Activated CD8-positive, alpha-beta memory T cell treated with anti-CD3 and anti-CD28 coated beads for 1 hour (primary cell): ENCODE measurements at places on chromosomes 6 and 20.

- DNase-seq = no peak
Observed at GRCh38 chr20:62804021-62804626, 511 bp upstream of the OGFR start.

- DNase-seq = no peak
Observed at GRCh38 chr6:39078695-39079094, 30.1 kb downstream of the GLP1R start.

DNA sequence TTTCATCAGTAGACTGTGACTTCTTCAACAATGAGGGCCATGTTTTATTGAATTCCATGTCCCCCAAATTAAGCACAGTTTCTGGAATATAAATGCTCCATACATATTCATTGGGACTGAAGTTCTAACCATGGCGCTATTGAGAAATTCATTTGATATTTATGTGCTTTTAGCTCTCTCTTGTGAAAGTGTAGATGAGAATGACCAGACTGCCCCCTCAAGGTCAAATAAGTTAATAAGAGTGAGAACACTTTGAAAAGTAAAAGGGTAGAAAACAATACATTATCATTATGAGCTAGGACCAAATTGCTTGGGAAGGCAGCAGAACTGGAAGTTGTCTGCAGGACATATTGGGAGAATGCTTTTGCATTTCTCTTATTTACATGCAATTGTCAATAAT is 597.9 kb downstream of the EPM2A start:
- no peak for DNase-seq

GRCh38 chr6:1129131-1129530 is 182.8 kb upstream of the FOXQ1 start:
- DNase-seq = no peak

- no peak for DNase-seq
Observed at GRCh38 chr6:104940238-104940892, 16.5 kb upstream of the LIN28B start.

DNA sequence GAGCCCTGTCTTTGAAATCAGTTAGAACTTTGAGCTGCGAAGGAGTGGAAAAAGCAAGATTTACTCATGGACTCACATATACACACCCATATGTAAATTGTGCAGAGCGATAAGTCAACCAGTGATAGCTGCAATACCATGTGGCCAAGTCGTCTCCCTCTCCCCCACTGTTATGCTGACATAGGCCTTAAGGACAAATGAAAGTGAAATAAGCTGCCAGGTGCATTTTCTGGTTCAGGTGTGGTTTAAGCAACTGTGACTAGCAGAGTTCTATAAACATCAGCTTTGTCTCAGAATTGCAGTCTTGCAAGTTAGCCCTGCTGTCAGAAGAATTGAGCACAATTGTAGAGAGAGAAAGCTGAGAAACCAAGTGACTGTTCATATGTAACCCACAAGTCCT is 9.6 kb downstream of the FAM83B start:
- DNase-seq = no peak

- DNase-seq = no peak
Observed at GRCh38 chr6:12436683-12437082, 146.5 kb downstream of the EDN1 start.

DNA sequence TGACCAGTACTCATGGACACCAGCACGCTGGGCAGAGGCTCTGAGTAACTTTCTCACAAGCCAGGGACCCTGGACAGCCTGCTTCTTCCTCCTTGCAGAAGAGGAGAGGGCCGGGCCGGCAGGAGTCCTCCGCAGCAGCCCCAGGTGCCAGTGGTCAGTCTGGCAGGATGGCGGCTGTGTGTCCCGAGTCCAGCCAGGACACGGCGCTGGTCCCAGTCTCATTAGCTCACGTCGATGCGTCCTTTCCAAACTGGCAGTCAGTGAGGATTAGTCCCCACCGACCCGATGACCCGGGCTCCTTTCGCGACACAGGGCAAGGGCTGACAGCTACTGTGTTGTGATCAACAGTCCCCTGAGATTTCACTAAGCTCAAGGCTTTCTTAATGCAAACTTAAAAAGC is 267.0 kb downstream of the TAF4 start:
- no peak for DNase-seq

DNA sequence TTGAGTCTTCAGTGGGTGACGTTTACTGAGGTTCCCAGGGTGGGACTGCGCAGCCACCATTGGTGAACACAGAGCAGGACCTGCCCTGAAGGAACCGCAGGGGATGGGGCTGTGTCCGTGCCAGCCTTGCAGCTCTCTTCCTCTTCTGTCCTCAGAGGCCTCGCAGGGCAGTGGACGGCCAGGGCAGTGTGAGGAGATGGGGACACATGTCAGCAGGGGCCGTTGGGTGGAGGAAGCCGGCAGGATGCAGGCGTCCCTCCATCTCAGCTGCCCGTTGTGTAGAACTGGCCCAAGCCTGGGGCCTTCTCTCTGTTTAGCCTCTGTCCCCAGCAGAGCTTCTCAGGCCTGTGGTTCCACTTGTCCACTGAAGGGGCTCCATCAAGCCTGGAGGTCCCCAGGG is 53.6 kb upstream of the SMOC2 start:
- no peak for DNase-seq

DNA sequence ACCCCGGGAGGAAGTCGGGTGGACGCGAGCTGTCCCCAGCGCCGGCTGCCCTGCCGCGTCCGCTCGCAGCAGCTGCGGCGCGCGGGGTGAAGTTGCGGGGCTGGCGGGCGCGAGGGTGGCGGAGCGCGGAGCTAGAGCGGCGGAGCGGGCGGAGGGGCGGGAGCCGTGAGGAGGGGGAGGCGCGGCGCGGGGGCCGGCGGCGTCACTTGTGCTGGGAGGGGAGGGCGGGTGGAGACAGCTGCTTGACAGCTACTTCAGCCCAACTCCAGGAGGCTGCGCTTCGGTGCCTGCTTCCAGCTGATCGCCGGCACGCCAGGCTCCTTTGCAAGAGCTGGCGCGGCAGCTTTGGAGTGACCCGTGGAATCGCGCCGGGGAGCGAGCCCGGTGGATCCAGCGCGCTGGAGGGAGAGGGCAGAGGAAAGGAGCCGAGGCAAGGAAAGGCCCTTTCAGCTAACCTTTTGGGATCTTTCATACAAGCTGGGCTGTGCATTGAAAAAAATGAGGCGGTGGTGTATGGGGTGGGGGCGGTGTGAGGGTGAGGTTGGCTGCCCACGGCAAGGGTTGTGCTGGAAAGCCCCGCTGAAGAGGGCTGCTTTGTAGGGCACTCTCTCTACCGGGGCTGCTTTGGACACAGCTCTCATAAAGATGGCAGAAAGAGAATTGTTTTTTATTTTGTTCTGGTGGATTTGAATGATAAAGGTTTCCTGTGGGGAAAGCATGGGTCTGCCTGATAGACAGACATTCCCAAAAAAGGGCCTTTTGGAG is 24.6 kb downstream of the RIPOR2 start:
- DNase-seq = peak; percentile 29
